ENCODE measurements at places on chromosomes 16 and 17.

DNA sequence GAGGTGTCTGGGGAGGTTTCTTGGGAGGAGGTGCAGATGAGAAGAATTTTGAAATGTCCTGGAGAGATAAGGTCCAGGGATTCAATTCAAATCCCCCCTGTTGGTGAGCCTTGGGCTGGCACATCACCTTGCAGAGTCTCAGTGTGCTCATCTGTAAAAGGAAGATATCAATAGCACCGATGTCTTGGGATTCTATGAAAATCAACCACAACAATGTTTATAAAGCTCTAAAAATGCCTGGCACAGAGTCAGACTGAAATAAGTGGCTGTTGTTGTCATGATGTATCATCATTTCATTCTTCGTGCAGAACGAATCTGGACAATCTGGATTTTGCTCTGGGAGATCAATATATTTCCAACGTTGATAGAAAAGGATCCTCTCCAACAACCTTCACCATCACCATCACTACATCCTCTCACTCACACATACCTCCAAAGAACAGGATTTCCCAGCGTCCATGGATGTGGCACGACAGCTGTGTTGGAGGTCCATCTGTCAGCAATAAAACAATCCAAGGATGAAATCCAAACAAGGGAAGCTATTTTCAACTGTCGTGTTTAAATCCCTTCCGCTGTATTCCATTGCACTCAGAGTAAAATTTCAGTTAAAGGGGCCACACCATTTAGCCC is 393.7 kb upstream of the DYNLRB2 start:
- no peak for DNase-seq

- no peak for DNase-seq
Observed at GRCh38 chr17:64428406-64428805, 20.5 kb upstream of the MILR1 start.

- no peak for DNase-seq
Observed at GRCh38 chr16:29029168-29029994, 44.5 kb downstream of the LAT start.

DNA sequence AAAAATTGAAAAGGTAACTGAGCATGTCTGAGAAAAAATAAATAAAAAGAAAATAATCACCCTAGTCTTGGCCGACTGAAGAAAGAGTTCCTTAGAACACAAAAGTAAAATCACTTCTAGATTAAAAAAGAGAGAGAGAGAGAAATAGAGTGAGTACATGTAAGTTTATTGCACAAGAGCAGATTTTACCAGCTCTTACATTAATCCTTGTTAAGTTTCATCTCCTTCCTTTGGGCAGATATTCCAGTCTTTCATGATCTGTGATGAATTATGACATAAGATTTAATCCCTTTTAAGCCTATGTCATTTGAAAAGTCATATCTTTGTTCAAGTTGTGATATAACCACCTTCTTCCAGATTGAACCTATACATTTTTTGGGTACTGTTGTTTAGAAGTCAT is 54.8 kb downstream of the NFAT5 start:
- DNase-seq: no peak

DNA sequence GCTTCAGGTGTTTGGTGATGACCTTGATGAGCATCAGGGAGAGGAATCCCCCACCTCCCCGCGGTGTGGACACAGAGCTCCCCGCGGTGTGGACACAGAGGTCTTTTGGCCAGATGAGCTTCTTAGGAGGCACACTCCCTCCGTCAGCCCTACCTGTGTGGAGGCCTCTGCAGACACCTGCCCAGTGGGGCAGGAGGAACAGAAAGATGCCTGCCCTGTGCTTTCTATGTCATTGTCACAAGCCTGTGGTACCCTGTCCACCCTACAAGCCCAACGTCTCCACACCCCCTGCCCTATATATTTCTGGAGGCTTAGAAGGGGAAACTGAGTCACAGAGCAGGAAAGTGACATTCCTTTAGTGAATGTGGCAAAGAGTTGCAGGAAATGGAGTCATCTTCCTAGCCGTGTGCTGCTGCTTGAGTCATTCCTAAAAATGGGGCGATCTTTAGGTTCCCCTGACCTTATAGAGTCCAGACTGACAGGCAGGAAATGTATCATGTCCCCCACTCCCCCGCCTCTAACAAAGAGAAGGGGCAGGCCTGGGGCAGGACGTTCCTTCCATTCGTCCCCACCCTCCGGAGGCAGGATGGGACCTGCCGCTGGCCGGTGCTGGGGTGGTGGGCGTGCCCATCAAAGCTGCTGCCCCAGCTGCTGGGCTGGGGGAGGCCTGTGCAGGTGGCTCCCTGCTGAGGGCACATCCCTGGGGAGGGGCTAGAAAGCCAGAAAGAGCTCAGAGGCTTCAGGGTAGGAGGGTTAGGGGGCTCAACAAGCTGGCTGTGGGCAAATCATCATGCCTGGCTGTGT is 1.0 kb upstream of the C16orf74 start:
- no peak for DNase-seq

DNA sequence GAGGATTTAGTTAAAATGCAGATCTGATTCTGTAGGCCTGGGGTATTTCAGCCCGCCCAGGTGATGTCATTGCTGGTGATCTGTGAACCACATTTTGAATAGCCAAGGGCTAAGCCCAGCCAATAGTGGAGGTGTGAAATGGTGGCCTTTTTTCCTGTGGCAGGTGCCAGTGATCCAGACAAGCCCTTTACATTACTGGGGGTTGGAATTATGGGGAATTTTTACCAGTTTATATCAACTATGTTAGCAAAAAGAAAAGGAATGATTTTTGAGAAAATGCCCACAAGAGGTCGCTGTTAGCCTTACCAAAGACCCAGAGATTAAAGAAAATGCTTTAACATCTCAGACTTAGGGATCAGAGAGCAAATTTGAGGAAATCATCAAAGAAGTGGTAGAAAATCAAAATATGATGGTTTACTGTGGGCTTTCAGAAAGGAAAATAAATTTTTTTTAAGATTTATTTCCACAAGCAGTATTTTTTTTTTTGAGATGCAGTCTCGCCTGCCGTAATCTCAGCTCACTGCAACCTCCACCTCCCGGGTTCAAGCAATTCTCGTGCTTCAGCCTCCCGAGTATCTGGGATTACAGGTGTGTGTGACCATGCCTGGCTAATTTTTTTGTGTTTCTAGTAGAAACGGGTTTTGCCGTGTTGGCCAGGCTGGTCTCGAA is 3.9 kb downstream of the VPS35L start:
- no peak for DNase-seq

DNA sequence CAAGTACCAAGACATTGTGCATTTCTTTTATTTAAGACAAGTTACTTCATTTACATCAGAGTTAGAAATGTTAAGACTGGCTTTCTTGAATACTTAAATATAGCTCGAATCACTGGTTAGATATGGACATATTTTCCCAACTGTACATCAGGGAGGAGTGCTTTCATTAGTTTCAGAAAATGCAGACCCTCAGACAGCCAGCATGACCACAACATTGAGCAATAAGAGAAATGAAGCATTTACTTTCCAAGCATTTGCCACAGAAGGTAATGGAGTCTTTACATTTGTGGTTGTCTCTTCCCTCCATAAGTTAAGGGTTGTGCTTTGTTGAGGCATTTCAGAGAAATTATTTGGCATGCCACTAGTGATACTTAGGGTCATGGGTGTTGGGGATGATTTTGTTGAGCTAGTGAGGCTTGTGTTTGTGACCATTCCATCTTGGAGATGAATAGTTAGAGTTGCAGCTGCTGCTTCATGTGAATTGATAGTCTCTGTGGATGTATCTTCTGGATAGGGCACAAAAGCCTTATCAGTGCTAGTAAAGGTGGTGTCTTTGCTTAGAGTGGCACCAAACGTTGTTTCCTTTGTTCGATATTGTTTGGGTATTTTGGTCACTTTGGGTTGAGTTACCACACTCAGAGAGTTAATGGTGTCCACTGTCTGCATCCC is 2.1 kb downstream of the OMG start:
- DNase-seq: no peak
